Kidney epithelial cell (primary cell): ENCODE measurements at places on chromosomes 7 and 10. TPM values are rescaled to one million over a fixed set of nuclear protein-coding genes. Genes with fewer than 3 reads are reported as not detected.

Gene MOSPD3
- total RNA-seq, result 14.5 and 23.3 TPM in 2 replicates

Gene ZP3
- total RNA-seq, result 6.0 and 8.6 TPM in 2 replicates

Gene FOXI2
- 0.21 and 0.34 TPM in 2 replicates for total RNA-seq

Gene LRMDA
- total RNA-seq, result 18.7 and 24.3 TPM in 2 replicates

DNA sequence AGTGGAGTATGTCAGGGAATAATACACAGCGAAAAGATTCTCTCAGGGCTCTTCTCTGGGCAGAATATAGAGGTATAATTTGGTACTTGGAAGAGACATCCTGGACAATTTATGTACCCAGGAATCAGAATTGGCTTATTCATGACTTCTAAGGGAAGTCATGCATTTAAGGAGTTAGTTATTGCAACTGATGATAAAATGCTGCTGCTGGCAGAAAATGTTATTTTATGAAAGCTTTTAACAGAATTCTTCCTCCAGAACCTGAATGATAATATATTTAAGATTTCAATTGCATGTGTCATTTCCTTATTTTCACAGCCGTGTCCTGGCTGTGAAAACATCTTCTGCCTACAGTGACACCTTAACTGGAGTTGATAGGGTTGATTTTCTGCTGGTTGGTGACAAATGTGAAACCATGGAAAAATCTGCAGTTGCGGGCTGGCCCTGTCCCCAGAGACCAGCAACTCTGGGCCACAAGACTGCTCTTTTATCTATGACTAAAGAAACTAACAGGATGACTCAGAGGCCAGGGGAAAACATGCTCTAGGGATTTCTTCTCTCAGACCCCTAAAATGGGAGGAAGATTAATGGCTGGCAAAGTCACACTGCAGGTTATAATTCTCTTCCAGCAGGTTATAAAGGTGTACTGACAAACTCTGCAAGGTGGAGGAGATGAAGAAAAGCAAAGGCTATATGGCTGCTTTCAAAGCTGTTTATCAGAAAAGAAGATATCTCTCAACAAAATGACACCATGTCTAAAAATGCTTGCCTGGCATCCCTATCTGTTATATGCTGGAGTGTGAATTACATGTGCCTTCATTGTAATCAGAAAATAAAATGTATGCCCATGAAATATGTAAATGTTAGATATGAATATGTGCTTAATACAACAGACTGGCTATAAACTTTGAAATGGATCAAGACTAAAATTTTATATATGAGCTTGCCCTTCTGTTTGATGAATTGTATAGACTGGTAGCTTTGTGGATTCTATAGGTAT lies 12.1 kb upstream of the TRUB1 start:
- peak; percentile 54 for DNase-seq

DNA sequence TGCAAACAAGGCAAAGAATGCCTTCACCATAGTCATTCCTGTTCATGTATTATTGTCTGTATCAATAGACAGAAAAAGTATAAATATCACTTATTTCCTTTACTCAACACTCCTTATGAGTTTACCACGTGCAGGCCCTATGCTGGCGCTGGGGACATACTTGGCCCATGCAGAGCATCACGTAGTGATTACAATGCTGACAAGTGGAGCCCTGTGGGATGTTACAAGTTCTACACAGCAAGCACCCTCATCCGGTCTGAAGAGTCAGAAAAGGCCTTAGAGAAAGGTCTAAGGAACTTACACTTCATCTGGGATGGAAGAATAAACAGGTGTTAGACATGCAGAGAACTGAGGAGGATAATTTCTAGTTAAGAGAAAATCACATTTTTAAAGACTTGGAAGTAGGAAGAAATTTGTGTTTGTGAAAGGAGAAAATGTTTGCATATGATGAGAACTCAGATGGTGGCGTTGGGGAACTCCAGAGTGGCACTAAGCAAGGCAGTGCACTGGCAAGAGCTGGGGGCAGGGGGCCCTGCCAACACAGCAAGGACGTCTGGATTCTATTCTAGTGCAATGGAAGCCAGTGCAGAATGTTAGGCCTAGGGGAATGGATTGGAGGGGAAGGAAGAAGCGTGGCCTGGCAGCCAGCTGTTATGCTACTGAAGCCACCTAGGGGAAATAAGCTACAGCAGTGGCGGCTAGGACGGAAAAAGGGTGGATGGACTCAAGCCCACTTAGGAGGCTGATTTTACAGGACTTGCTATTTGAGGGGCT lies 116.2 kb downstream of the ELMO1 start:
- DNase-seq, result no peak

DNA sequence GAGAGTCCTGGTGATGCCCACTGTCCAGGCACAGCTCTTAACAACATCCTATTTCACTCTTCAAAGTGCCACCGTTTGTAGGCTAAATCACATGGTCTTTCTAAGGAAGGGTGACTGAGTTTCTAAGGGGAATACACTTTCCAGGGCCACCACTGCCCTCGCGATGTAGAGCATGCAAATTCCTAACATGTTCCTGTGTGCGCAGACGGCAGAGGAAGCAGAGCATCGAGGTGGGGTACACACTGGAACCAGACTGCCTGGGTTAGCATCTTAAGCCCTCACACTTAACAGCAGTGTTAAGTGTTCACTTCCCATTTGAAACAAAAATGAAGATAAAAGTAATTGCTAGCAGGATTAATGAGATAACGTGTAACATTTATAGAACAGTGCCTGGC lies 3.0 kb downstream of the VOPP1 start:
- no peak for DNase-seq

DNA sequence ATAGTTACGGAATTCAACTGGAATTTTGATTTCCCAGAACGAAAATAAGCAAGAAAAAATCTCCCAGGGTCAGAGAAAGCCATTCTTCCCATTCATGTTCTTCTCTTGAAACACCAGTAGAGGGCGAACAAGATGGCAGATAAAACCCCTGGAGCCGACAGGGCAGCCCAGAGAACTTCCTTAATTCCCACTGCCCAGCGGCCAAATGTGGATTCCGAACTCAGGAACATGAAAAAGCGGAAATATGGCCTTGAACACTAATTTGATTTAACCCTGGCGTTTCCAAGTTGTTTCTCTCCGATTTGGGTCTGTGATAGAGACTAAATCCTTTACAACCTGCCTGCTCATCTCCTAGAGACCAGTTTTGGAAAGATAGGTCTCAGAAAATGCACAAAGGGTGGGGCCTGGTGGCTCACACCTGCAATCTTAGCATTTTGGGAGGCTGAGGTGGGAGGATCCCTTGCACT lies 100.7 kb upstream of the WAC start:
- peak; percentile 10 for DNase-seq

- DNase-seq, result no peak
Measured at GRCh38 chr7:24968165-24968564, 11.8 kb downstream of the OSBPL3 start.

DNA sequence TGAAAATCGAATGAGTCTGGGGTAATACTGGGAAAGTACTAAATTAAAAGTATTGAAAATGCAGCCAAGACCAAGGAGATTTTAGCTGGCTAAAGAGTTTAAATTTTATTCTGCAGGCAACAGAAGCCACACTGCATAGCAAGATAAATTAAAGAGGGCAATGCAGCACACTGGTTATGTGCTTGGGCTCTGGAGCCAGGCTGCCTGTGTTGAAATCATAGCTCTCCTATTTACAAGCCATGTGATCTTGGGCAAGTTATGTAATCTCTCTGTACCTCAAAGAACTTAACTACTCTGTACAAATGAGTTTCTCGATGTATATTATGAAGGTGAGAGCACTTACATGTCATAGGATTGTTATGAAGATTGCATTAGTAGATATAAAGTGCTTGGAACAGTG lies 9.9 kb downstream of the SLC25A13 start:
- DNase-seq, result no peak

DNA sequence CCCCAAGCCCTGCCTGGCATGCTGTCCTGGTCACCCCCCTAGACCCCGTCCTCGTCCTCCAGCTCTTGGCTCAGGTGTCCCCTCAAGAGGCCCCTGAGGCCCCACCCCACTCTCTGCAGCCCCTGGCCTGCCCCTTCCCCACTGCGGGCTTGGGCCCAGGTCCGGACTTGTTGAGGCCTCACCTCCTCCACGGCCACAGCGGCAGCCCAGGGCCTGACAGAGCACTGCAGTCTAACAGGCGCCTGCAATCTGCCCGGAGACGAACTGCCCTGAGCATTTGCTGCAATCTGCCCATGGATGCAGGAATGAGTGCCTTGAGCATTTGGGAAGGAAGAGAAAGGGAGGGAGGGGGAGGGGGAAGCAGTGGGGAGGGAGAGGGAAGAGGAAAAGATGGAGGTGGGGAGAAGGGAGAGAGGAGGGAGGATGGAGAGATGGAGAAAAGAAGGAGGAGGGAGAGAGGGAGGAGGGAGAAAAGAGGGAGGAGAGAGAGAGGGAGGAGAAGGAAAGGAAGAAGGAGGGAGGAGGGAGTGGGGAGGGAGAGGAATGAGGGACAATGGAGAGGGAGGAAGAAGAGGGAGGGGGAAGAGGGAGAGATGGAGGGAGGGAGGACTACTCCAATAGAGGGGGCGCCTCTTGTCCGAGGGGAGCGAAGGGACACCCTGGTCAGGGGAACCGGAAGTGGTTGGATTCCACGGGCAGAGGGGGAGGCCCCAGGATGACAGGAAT lies 73.9 kb downstream of the PDGFA start:
- DNase-seq, result no peak

DNA sequence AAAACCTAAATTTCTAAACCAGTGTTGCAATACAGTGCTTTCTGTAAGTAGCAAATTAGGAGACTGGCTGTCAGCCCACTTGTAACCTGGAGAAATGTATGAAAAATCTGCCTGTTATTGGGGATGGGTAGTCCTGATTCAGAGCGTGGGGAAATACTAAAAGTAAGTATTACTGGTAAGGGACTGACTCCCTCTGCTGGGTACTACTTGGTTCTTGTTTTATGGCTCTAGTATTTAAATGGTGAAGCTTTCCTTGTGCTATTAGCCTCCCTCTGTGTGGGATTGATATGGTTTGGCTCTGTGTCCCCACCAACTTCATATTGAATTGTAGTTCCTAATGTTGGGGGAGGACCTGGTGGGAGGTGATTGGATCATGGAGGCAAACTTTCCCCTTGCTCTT lies 886.1 kb downstream of the SORCS1 start:
- DNase-seq, result no peak

DNA sequence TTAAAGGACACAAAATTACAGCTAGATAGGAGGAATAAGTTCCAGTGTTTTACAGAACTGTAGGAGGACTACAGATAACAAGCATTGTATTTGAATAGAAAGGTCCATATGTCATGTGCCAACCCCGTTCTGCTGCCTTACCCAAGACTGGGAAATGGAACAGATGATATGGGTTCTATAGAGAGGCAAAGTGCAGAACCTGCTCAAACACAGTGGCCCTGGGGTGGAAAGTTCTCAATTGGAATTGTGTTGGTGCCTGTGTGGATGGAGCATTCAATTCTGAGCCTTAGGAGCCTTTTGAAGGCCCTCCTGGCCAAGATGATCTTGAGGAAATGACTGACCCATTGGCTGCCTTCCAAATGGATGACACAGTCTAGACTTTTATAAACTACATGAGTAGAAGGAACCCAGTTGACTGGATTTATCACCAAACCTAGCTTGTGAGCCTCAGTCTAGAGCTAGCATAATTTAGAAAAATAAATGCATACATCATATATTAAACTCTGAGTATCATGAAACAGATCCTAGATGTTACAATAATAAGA lies 4.1 kb upstream of the PRSS1 start:
- DNase-seq, result no peak

- no peak for DNase-seq
Measured at GRCh38 chr10:86205306-86206239, 161.0 kb downstream of the GRID1 start.

- DNase-seq, result peak; percentile 35
Measured at GRCh38 chr7:55052741-55053427, 34.1 kb downstream of the EGFR start.
